Muscle of leg (tissue), 16 donors: ENCODE measurements at places on chromosomes 11 and 22. TPM values are rescaled to one million over a fixed set of nuclear protein-coding genes. Genes with fewer than 3 reads are reported as not detected.

DNA sequence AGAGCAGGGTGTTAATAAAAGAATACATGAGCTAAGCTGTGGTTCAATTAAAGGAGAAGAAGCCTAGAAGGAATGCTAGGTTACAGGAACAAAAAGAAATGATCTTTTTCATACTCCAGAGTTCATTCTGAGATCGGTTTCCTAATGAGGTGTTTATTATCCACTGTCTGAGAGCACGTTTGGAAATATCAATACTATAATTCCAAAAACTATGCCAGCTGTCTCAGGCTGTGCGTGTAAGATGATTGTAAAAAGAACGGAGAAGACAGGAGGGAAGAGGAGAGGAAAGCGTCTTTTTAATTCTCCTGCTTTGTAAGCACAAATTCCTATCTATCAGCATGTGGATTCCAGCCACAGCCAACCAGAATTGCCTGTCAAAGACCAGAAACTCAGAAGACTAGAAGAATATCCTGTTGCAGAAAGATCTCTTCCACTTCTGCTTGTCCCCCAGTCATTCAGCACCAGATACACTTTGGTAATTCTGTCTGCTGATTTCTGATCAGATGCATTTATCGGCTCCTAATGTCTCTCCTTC, 25.7 kb downstream of the APOL5 start:
- H3K27me3 ChIP-seq: no peaks in the 10 kb centered on the region
- H3K36me3 ChIP-seq: peaks cover 57% of the 10 kb centered on the region

DNA sequence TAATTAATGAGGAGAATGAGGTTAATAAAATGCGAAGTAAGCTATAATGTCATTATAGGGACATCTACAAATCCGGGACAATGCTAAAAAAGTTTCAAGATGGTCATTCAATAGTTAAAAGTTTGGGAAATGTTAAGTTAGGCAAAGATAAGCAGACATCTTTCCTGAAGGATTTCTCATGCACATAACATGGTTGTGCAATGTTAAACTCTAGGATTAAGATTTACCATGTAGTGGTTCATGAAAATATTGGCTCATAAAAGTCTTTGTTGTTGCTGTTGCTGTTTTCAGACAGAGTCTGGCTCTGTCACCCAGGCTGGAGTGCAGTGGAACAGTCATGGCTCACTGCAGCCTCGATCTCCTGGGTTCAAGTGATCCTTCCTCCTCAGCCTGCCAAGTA, 751.5 kb upstream of the CCDC179 start:
- H3K27me3 ChIP-seq: no peaks in the 10 kb centered on the region
- H3K4me1 ChIP-seq: no peaks in the 10 kb centered on the region
- DNase-seq: no peak
- H3K36me3 ChIP-seq: no peaks in the 10 kb centered on the region
- no peak overlapping the region for H3K4me3 ChIP-seq

The SPINDOC gene
- total RNA-seq: 12.1 TPM

GRCh38 chr11:70105755-70106571, 27.8 kb downstream of the ANO1 start:
- H3K27me3 ChIP-seq: peaks cover 17% of the 10 kb centered on the region
- H3K36me3 ChIP-seq: no peaks in the 10 kb centered on the region
- H3K4me3 ChIP-seq: no peak overlapping the region
- peak; percentile 62 for DNase-seq
- peaks cover 58% of the 10 kb centered on the region for H3K4me1 ChIP-seq

- no peaks in the 10 kb centered on the region for H3K27me3 ChIP-seq
- H3K4me3 ChIP-seq: no peak overlapping the region
- no peak for DNase-seq
- H3K4me1 ChIP-seq: peaks cover 2% of the 10 kb centered on the region
- no peaks in the 10 kb centered on the region for H3K36me3 ChIP-seq
These were observed 229.5 kb downstream of the TTC28 start for GRCh38 chr22:28450109-28450508.

The CDC42EP1 gene
- total RNA-seq: 14.9 TPM

GRCh38 chr22:44988671-44989070, 21.1 kb downstream of the PHF21B start:
- no peaks in the 10 kb centered on the region for H3K27me3 ChIP-seq
- no peak overlapping the region for H3K4me3 ChIP-seq
- H3K27ac ChIP-seq: no peak overlapping the region
- H3K4me1 ChIP-seq: no peaks in the 10 kb centered on the region
- no peak for DNase-seq
- H3K36me3 ChIP-seq: no peaks in the 10 kb centered on the region

The C11orf91 gene
- total RNA-seq: not detected

The LRRC56 gene
- 2.0 TPM for total RNA-seq

The RELA gene
- total RNA-seq: 18.8 TPM

DNA sequence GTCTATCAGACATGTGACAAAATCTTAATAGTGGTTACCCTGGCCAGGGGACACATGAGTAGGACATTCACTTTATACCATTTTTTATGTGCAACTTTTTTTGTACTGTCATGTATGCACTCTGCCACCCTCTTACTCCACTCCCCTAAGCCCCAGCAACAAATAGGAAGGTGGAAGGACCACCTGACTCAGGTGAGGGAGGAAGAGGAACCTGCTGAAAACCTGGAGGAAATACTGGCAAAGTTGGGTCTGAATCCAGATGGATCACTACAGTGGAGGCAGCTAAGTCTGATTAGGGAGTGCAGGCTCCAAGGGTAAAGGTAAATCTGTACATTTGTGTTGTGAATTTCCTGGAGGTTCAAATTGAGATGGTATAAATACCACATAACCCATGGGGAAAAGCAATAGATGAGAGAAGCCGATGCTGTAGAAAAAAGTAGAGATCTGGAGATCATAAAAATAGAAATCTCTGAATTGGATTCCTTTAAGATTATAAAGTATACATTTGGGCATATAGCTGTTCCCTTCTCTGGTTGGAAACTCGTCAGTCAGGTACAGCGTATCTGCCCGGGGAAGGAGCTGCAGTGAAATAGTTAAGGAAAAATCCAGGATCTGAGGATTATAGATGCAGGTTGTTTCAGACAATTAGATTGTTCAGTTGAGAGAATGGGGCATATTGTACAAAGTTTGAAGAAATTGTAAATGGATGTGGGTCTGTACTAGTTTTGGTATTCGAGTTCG, 52.2 kb upstream of the OR9Q1 start:
- no peak overlapping the region for H3K27ac ChIP-seq
- no peak overlapping the region for H3K4me3 ChIP-seq
- no peaks in the 10 kb centered on the region for H3K27me3 ChIP-seq
- H3K36me3 ChIP-seq: no peaks in the 10 kb centered on the region

The HORMAD2 gene
- not detected for total RNA-seq

The TLCD5 gene
- total RNA-seq: 6.6 TPM

The SMTNL1 gene
- total RNA-seq: 143 TPM

- peak; percentile 91 for DNase-seq
- no peak overlapping the region for H3K4me3 ChIP-seq
- peaks cover 36% of the 10 kb centered on the region for H3K4me1 ChIP-seq
These were observed 17.9 kb downstream of the APOL5 start for GRCh38 chr22:35735542-35735941.

The MFNG gene
- total RNA-seq: 5.2 TPM

- peaks cover 35% of the 10 kb centered on the region for H3K36me3 ChIP-seq
- H3K27ac ChIP-seq: no peak overlapping the region
- H3K27me3 ChIP-seq: no peaks in the 10 kb centered on the region
- peaks cover 13% of the 10 kb centered on the region for H3K4me1 ChIP-seq
- DNase-seq: no peak
These were observed 79.8 kb upstream of the GRK3 start for GRCh38 chr22:25484521-25485315.

DNA sequence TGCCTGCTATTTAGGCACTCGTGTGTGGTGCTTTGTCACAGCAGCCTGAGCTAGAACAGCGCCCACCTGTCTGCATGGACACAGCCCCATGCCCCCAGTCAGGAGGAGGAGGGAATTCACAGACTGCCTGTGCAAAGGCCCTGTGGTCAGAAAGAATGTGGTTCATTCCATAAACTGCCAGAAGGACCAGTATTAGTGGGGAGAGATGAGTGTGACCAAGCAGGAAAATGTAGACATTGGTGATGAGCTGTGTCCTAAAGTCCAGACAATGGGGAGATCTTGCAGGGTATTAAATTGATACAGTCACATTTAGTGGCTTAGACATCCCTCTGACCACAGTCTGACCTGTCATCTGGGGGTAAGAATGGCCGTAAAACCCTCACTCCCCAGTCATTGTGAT, 83.7 kb upstream of the LINC01488 start:
- peaks cover 2% of the 10 kb centered on the region for H3K27me3 ChIP-seq
- peaks cover 39% of the 10 kb centered on the region for H3K4me1 ChIP-seq
- H3K27ac ChIP-seq: no peak overlapping the region
- no peak overlapping the region for H3K4me3 ChIP-seq
- no peak for DNase-seq
- H3K36me3 ChIP-seq: no peaks in the 10 kb centered on the region

- H3K27ac ChIP-seq: no peak overlapping the region
- no peaks in the 10 kb centered on the region for H3K4me1 ChIP-seq
- DNase-seq: no peak
- no peaks in the 10 kb centered on the region for H3K36me3 ChIP-seq
These were observed 128.6 kb upstream of the SYN3 start for GRCh38 chr22:33186816-33187215.

GRCh38 chr11:79600711-79601110, 159.9 kb upstream of the TENM4 start:
- peaks cover 3% of the 10 kb centered on the region for H3K4me1 ChIP-seq
- no peaks in the 10 kb centered on the region for H3K27me3 ChIP-seq
- no peak overlapping the region for H3K27ac ChIP-seq
- DNase-seq: peak; percentile 5
- H3K4me3 ChIP-seq: no peak overlapping the region
- H3K36me3 ChIP-seq: no peaks in the 10 kb centered on the region

- H3K4me1 ChIP-seq: no peaks in the 10 kb centered on the region
- peaks cover 8% of the 10 kb centered on the region for H3K27me3 ChIP-seq
- H3K36me3 ChIP-seq: no peaks in the 10 kb centered on the region
- H3K27ac ChIP-seq: no peak overlapping the region
- peak; percentile 0 for DNase-seq
These were observed 3.6 kb upstream of the OR2AT4 start for GRCh38 chr11:75100314-75100713.

The GGT5 gene
- total RNA-seq: 3.4 TPM

The UBASH3B gene
- total RNA-seq: 4.5 TPM

DNA sequence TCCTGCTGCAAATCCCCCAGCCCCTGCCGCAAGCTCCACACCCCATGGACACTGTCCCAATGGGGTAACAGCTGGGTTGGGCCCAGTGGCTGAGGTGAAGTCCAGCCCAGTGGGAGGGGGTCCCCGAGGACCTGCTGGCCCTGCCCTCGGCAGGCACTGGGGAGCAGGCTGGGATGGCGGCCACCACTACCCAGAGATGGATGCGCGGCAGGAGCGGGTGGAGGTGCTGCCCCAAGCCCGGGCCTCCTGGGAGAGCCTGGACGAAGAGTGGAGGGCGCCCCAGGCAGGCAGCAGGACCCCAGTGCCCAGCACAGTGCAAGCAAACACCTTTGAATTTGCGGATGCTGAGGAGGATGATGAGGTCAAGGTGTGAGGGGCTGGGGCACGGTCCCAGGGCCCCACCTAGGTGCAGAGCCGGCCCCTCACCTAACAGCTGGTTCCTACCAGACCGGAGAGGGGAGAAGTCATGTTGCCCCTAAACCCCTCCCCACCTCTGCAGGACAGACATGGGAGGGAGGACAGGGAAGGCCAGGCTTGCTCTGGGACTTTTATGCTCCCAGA, 8.2 kb downstream of the CDC42EP1 start:
- no peak for DNase-seq
- peaks cover 32% of the 10 kb centered on the region for H3K4me1 ChIP-seq
- H3K27me3 ChIP-seq: no peaks in the 10 kb centered on the region
- H3K36me3 ChIP-seq: peaks cover 50% of the 10 kb centered on the region

The ROBO4 gene
- total RNA-seq: 17.8 TPM
